NCI-H2081 treated with DMSO at 0.1 percent for 48 hours (cell line): ENCODE measurements at places on chromosomes 16 and 17.
A peak's percentile ranks its signal among the peaks of the same experiment; 100 is the strongest.

DNA sequence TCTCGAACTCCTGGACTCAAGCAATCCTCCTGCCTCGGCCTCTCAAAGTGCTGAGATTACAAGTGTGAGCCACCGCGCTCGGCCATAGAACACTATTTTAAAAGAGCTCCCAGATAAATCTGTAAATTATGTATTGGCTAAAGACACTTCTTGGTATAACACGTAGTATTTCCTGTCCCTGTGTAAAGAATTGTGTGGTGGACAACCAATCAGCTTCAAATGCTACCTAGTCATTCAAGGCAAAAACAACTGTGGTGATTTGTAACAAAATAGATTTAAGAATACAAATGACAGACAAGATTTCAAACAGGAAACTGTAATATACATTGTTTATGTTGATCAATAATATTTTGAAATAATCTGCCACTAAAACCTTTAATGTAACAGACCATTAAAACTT lies 14.6 kb downstream of the CRLF3 start:
- DNase-seq = no peak

DNA sequence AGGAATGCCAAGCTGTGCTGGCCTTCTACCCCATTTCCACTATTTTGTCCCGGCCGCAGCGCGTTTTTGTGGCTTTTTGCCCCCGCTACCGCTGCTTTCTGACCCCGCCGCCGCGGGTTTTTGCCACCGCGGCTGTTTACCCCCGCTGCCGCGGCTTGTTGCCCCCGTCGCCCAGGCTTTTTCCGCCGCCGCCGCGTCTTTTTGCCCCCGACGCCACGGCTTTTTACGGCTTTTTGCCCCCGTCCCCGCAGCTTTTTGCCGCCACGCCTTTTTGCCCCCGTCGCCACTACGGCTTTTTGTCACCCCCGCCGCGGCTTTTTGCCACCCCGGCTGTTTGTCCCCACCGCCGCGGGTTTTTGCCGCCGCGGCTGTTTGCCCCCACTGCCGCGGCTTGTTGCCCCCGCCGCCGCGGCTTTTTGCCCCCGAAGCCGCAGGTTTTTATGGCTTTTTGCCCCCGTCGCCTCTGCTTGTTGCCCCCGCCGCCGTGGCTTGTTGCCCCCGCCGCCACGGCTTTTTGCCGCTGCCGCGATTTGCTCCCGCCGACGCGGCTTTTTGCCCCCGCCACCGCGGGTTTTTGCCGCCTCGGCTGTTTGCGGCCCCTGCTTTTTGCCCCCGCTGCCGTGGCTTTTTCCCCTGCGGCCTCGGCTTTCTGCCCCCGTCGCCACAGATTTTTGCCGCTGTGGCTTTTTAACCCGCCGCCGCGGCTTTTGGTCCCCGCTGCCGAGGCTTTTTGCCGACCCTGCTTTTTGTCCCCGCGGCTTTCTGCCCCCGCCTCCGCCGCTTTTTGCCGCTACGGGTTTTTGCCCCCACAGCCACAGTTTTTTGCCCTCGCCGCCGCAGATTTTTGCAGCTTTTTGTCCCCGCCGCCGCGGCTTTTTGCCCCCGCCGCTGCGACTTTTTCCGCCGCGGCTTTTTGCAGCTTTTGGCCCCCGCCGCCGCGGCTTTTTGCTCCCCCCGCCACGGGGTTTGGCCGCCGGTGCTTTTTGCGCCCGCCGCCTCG lies 520.4 kb upstream of the WSB1 start:
- no peak for DNase-seq

GRCh38 chr16:21083729-21084268 lies 66.8 kb downstream of the DNAH3 start:
- no peak for DNase-seq

- DNase-seq = peak; percentile 40
Measured at GRCh38 chr17:40124279-40125141, 2.7 kb downstream of the MSL1 start.

DNA sequence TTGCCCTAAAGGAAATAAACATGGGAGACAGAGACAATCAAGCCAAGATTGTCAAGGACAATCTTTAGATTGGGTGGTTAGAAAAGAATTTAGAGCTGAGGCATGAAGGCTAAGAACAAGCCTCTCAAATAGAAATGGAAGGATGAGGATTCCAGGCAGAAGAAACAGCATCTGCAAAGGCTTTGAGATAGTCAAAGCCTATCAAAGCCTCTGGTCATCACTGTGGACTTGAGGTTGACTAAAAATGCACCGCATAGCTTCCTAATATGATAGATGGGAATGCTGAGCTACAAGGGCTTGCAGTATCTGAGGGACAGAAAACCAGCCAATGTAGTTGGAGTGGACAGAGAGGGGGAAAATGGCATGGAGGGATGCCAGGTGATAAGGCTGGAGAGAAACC lies 109.8 kb upstream of the FAM20A start:
- DNase-seq = no peak

DNA sequence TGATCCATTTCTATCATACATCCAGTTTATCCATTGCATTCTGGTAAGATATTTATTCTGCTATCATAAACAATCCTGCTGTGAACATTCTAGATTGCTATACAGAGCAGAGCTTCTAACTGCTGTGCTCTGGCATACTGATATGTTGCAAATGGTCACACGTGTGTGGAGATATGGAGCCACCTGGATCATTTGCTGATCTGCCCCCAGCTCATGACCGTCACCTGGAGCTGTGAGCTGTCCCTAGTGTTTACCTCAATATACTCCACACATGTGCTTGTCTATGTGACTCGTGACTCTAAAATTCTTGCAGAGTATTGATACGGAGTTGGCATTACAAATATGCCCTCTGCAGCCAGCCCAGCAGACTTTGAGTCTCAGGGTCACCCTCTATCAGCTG lies 164.5 kb upstream of the ZFHX3 start:
- DNase-seq = no peak

- DNase-seq = no peak
Measured at GRCh38 chr16:85104821-85105391, 7.4 kb downstream of the CIBAR2 start.

- no peak for DNase-seq
Measured at GRCh38 chr17:50426472-50426782, 409 bp downstream of the ACSF2 start.

DNA sequence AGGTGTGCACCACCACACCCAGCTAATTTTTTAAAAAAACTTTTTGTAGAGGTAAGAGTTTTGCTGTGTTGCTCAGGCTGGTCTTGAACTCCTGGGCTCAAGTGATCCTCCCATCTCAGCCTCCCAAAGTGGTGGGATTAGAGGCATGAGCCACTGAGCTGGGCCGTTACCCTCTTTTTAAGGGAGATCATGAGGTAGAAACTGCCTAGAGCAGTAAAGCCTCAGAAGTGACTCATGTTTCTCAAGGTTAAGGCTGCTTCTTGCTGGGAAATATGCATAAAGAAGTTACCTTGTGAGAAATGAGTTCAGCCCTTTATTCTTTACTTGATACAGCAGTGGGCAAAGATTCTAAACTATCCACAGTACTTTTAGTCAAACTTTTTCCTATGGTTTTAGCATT lies 38.2 kb downstream of the GRB2 start:
- no peak for DNase-seq

DNA sequence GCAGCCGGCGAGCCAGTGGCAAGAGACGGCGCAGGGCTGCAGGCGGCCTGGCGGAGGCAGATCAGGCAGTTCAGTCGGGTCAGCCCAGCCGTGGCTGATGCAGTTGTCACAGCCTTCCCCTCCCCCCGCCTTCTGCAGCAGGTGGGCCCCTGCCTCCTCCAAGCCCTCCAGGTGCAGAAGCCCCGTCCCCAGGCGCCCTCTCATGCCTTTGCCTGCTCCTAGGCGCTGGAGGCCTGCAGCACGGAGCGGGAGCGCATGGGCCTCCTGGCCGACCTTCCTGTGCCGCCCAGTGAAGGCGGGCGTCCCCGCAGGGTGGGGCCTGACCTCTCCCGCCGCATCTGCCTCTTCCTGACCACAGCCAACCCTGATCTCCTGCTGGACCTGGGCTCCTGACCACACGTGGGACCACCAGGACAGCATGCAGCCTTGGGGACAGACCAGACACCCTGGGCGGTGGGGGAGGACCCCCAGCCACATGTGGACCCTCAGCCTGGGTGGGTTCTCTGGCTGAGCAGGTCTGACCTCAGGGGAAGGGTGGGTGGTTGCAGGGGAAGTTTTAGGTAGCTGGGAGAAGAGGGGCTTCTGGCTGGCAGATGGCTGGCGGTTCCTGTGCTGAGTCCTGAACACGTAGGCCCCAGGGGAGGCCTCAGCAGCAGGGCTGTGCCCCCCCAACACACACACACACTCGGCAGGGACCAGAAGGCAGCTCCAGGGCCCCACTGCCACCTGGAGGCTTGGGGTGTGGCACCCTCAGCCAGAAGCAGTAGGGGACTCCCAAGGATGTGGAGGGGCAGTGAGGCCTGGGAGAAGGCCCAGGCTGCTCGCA lies 3.1 kb upstream of the MRPS34 start:
- DNase-seq = no peak

- DNase-seq = no peak
Measured at GRCh38 chr17:60525328-60525684, 736 bp downstream of the APPBP2 start.

GRCh38 chr17:443109-443508 lies 90.5 kb upstream of the RPH3AL start:
- no peak for DNase-seq

DNA sequence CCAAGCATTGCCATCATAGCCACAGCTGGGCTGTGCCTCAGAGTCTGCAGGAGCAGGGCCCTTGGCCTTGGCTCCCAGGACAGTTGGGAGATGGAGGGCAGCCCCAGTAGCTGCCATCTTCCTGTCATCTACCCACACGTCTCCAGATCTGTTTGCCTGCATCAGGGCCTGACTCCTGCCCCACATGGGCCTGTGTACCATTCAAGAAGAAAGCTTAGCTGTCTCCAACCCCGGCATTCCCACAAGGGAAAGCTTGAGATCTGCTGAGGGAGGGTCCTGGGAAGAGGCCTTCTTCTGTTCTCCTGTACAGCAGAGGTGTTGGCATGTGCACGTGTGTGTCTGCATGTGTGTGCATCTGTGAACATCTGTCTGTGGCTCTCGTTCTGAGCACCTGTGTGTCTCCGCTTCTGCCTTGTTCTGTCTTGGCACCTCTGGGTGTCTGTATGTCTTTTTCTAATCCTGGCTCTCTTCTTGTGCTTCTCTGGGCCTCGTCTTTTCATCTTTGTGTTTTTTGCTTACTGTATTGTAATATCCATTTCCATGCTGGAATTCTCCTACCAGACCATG lies 122.2 kb downstream of the MRM1 start:
- DNase-seq = no peak

DNA sequence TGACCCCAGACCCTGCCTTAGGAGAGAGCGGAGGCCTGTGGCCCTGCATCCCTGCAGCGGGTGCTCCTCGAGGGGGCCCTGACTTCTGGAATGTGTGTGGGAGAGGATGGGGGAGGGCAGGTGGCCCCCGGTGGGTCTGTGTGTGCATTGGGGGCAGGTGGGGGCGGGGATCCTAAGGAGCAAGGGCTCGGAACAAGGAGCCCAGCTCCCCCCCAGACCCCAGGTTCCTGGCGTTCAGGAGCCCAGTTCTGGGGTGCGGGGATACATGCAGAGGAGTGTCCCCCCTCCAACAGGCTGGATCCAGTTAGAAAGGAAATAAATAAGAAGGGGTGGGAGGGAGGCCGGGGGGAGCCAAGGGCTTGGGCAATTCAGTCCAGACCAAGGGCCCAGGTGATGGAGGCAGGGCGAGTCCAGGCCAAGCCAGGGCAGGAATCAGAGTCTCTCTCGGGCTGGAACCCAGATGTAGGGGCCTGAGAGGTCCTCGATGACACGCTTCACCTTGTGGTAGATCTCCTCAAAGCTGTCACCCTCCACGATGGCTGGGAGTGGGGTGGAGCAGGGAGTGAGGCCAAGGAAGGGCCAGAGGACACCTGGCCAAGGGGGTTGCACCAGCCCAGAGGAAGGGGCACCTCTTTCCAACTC lies 11.2 kb upstream of the ASGR1 start:
- DNase-seq = no peak

DNA sequence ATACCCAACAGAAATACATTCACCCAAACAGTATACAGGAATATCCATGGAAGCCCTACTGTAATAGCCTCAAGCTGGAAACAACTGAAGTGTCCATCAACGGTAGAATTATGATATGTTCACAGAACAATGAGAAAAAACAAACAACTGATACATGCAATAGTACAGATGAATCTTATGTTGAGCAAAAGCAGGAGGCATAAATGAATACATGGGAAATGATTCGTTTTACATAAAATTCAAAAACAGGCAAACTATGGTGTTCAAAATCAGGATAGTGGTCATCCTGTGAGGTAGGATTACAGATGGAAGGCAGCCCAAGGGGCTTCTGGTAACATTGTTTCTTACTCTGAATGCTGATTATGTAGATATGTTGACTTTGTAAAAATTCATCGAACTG lies 25.1 kb downstream of the RFFL start:
- no peak for DNase-seq

GRCh38 chr16:17282247-17282646 lies 188.5 kb downstream of the XYLT1 start:
- DNase-seq = no peak

- DNase-seq = no peak
Measured at GRCh38 chr16:23148513-23149266, 562 bp downstream of the USP31 start.

DNA sequence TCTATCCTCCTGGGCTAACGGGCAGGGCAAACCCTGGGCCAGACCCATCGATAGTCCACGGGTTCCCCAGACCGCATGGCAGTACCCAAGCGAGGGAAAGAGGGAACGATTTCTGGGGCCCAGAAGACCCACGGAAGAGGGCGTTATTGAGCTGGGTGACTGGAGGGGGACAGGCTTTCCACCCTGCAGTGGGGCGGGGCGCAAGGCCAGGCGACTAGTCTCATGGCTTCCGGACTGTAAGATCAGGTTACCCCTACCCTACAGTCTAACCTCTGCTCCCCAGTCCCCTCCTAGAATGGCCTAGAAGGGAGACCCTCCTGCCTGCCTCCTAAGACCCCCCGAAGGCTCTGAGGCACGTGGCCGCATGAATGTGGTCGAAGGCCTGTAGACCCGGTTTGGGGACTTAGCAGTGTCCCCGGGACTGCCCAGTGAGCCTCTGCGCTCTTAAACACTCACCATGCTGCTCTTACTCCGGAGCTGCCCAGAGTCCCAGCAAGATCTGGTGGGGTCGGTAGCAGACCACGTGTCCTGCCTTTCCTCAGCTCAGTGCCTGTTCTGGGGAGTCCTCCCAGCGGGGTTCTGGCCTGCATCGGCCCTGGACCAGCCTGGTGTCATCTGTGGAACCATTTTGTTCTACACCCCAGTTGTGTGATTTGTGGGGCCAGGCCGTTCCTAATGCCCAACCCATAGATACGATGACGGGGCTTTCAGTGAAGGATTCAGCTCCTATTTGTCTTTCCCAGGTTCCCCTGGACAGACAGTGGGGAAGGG lies 13.2 kb upstream of the AURKB start:
- DNase-seq = no peak

GRCh38 chr17:50269477-50270434 lies 4.5 kb upstream of the TMEM92 start:
- DNase-seq = peak; percentile 11

GRCh38 chr16:49527611-49528010 lies 154.0 kb downstream of the C16orf78 start:
- no peak for DNase-seq

- no peak for DNase-seq
Measured at GRCh38 chr16:54453871-54454270, 167.3 kb upstream of the IRX3 start.
